ENCODE measurements at places on chromosomes 3 and 15. TPM values are rescaled to one million over a fixed set of nuclear protein-coding genes. Genes with fewer than 3 reads are reported as not detected.

Gene SLC24A5
- total RNA-seq, result not detected

GRCh38 chr15:52228921-52229320 is 37.7 kb upstream of the GNB5 start:
- DNase-seq, result peak; percentile 79

DNA sequence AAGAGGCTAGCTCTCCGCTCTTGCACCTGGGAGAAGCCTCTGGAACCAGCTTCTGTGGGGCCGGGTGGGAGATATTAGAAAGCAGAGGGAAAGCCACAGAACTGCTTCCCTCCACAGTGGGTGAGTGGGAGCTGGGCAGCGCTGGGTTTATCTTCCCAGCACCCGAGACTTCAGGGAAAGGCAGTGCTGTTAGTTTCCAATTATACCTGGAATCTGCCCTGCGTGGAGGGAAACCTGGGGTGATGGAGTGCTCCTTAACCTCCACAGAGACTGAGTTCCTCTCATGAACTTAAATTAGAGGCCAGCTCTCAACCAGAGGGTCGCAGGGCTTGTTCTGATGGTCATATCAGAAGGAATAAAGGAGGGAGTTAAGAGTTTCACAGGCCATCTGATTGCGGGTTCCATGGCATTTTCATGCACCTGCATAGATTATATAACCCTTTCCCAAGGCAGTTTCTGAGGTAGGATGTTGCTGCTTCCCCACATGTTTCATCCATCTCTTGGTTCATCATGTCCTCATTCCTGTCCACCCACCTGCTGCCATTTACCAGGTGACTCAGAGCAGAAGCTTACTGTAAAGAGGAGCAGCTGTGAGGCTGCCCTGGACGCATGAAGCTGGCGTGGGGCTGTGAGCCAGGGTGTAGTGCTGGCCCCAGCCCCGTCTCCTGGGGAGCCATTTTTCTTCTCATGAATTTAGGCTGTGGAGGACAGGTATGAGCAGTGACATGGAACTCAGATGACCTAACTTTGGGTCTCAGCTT is 42.5 kb downstream of the CA12 start:
- DNase-seq, result no peak

- no peak for DNase-seq
Observed at GRCh38 chr3:72044231-72044855, 259.4 kb upstream of the PROK2 start.

GRCh38 chr3:197236362-197236761 is 62.0 kb downstream of the DLG1 start:
- DNase-seq, result no peak

GRCh38 chr3:108376026-108376425 is 79.7 kb downstream of the HHLA2 start:
- no peak for DNase-seq

Gene GCSAM
- total RNA-seq, result not detected

Gene GP5
- not detected for total RNA-seq

GRCh38 chr3:53502737-53503136 is 8.3 kb downstream of the CACNA1D start:
- DNase-seq, result no peak

GRCh38 chr3:143613226-143613625 is 235.0 kb downstream of the SLC9A9 start:
- no peak for DNase-seq

Gene SLC27A2
- 3.1 TPM for total RNA-seq

DNA sequence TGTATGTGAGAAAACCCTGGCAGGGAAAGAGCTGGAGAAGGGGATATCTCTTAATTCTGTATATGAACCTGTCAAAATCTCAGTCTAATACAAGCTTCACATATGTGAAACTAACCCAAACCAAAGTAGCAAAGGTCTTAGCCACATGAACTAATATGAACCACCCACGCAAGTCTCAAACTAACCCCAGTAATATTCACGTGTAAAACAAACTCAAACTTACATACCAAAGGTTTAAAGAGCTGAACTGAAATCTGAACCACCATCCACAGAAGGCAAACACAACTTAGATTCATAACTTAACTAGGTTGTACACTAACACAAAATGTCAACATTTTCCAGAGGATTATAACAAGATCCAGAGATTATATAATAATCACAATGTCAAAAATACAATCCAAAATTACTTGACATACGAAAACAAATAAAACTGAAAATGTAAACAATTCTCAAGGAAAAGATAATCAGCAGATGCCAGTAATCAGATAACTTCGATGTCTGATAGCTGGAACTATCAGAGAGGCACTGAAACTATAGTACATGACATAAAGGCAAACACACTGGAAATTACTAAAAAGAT is 64.1 kb downstream of the VPS13C start:
- no peak for DNase-seq

- DNase-seq, result no peak
Observed at GRCh38 chr15:78174401-78174800, 25.2 kb downstream of the IDH3A start.

- no peak for DNase-seq
Observed at GRCh38 chr3:176861137-176861536, 336.1 kb downstream of the TBL1XR1 start.

GRCh38 chr3:100081986-100082692 is 32.2 kb downstream of the FILIP1L start:
- no peak for DNase-seq

Gene KLF15
- 22.3 TPM for total RNA-seq

DNA sequence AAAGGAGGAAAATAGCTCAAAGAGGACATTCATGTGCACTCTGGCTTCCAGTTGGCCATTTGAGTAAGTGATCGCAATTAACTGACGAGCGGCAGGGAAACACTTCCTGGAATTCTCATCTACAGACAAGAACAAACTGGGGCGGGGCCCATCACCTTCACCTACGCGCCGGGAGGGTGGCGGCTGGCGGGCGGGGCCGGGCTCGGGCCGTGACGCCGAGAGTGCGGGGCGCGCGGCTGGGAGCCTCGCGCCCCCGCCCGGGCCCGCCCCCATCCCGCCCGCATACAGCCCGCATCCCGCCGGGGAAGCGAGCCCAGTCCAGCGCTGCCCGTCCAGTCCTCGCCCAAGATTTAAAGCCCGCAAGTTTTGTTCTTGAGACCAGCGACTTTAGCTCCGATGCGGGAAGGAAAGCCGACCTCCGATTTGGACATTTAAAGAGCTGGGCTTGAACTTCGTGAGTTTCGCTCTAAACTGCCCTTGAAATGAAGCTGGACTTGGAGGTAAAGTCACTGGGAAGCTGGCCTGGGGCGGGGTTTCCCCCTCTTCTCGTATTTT is at the start of gene B3GNT5:
TSS of gene B3GNT5 (plus strand) at position 281 of the 555 bp plus-strand sequence. CDS start 16,546 bp downstream, outside the sequence.
- DNase-seq, result peak; percentile 79

Gene RGMA
- total RNA-seq, result 3.7 TPM

Gene ZBBX
- total RNA-seq, result not detected

GRCh38 chr3:100354850-100355249 is 20.3 kb downstream of the NIT2 start:
- no peak for DNase-seq

- no peak for DNase-seq
Observed at GRCh38 chr3:71451060-71451459, 132.5 kb downstream of the FOXP1 start.

Gene PTPN23
- 19.0 TPM for total RNA-seq

DNA sequence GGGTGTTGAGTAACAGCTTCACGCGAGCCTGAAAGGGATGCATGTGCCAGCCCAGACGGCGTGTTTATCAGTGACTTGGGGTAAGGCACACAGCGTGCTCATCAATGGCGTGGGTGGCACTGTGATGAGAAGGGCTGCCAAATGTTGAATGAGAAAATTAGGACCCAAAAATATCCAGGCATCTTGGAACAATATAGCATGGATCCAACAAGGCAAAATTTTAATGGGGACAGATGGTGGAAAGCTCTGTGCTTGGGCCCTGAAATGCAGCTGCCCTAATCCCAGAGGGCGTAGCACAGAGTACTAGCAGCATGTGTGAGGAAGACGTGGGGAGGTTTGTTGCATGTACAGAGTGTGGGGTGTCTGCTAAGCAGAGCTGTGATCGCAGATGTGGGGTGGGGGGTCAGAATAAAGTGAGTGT is 48.9 kb downstream of the SSUH2 start:
- no peak for DNase-seq

Gene SRGAP3
- 3.1 TPM for total RNA-seq

DNA sequence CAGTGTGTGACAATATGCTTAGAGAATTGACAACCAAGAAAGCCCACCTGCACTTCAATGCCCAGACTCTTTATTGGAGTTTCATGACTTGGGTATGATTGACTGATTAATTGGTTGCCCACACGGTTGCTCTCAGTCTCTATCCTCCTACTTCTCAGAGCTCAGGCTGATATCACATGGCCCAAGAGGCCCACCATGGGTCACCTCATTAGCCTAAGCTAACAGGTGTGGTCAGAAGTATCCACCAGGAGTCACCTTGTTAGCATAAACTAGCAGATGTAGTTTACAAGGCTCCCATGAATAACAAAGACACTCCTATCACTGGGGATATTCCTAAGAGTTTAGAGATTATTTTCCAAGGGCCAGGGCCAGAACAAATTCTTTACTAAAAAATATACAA is 120.2 kb upstream of the MBNL1 start:
- DNase-seq, result no peak

- no peak for DNase-seq
Observed at GRCh38 chr15:42385980-42386700, 26.8 kb downstream of the CAPN3 start.

DNA sequence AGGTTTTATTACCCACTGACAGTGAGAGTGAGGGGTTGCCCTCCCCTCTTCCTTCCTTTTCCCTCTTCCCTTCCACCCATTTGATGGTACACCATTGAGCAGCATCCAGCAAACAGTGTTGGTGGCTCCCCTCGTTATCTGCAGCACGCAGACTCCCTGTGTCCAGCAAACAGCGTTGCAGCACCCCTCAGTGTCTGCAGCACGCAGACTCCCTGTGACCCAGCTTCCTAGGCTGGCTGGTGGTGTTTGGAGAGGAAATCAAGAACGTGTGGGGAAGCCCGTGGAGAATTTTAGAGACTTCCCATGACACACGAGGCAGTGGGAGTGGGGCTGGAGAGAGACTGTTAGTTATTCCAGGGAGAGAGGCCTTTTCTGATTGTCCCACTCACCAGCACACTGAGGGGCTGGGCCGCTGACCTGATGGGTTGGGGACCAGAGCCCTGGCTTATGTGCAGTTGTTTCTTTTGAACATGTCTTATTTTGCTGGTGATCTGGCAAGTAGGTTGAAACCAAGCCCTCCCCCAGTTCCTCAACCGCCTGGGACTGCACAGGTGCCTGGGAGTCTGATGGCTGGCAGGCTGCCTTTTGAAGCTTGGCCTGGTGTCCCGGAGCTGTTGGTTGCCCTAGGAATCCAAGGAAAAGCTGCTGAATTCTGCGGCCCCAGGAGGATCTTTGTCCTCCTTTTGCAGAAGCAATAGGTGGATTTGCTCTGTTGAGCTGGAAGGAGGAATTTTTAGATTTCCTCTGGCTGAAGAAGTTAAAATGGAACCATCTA is 19.0 kb downstream of the APBA2 start:
- no peak for DNase-seq

- DNase-seq, result no peak
Observed at GRCh38 chr3:47635536-47635935, 56.9 kb upstream of the CSPG5 start.

- DNase-seq, result no peak
Observed at GRCh38 chr3:120559242-120560061, 36.7 kb upstream of the NDUFB4 start.

GRCh38 chr15:89016549-89017041 is 71.7 kb upstream of the ABHD2 start:
- DNase-seq, result no peak

GRCh38 chr15:100928632-100929280 is 9.6 kb downstream of the LRRK1 start:
- DNase-seq, result no peak

Gene ZNF774
- 5.1 TPM for total RNA-seq

DNA sequence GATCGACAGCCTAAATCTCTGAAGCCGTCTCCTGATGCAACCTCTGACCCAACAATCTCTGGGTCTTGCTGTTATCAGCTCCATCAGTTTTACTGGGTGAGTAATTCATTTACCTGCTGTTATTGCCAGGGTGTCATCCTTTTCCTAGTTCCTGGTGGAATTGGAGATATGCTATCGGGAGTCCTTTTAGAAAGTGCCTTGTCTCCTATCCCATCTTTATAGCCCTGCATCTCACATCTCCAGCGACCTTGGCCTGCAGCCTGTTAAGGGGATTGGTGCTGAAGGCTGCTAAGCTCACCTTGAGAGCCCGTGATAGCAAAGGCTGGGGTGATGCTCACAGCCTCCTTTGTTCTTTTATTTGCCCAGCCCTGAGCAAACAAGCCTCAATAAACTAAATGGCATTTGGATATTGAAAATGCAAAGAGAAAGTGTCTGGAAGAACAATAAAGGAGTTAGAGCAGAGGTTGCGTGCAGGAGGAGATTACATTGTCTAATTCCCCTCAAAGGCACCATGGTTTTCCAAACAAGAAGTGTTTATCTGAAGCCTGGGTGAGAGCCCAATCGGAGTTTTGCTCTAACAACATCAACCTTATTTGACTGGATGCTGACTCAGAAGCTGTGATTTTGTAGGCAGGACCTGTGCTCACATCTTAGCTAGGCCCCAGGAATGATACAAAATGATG is 101.8 kb downstream of the RPLP1 start:
- DNase-seq, result no peak

- no peak for DNase-seq
Observed at GRCh38 chr15:101044625-101045235, 125.6 kb downstream of the LRRK1 start.

DNA sequence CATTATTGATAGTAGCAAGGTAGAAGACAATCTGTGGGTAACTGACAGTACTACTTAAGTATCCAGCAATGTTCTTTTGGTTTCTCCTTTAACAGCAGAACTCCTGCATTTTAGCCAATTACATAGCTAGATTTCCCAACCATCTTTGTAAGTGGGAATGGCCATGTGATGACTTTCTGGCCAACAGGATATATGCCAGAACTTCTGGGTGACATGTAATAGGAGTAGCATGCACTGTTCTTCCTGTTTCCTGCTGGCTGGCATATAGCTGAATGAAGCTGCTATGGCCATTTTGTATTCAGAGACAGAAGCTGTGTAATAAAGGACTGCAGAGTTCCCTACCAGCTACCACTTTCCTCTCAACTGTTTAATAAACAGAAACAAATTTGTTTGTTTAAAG is 18.0 kb downstream of the SPICE1 start:
- DNase-seq, result no peak

- DNase-seq, result no peak
Observed at GRCh38 chr3:50154476-50154839, 666 bp upstream of the SEMA3F start.

DNA sequence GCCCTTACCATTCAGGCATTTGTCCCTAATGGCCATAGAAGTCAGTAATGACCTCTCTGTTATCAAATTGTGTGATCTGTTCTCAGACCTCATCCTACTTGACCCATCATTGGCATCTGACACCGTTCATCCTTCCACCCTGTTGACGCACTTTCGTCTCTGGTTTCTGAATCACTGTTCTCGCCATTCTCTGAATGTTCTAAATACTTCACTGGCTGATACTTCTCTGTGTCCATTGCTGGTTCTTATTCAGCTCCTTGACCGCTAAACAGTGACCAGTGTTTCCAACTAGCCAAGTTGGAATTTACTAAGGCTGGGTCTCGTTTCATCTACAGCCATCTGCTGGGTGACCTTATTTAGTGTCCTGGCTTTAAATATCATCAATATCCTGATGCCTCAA is 2.2 kb downstream of the ACAD9 start:
- DNase-seq, result no peak

Gene XCR1
- total RNA-seq, result not detected

Gene LRRC58
- total RNA-seq, result 10.9 TPM

- no peak for DNase-seq
Observed at GRCh38 chr3:196240424-196240823, 24.1 kb downstream of the SLC51A start.
